ENCODE measurements at places on chromosomes 7 and 10.
A peak's percentile ranks its signal among the peaks of the same experiment; 100 is the strongest.

DNA sequence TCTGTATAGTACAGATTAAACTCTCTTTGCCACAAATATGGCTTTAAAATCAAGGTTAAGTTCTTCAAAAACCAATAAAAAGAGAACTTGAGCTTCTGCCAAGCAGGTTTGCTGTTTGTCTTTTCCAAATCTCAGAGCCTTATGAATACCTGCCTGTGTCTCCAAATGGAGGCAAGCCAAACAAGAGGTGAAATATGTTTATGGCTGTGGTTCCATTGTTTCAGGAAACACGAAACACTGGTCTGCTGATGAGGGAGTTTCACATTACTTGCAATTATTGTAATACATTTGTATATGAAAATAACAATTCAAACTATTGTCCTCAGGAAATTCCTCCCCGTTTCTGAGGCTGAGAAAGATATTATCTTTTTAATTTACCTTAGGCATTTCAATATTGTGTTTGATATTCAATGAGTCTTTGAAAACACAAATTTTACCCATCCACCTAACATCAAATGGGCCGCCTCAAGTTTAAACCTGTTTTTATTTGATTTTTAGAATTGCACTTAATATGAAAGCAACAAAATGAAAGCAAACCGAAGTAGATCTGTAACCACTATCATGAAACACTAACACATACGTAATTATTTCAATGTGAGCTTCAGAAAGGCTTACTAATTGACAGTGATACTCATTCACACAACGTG, 359.3 kb downstream of the HGF start:
- no peak for DNase-seq

- no peak for DNase-seq
Measured at GRCh38 chr7:8236780-8237407, 25.1 kb downstream of the ICA1 start.

- DNase-seq: peak; percentile 32
Measured at GRCh38 chr7:38893061-38893460, 15.9 kb downstream of the VPS41 start.

- no peak for DNase-seq
Measured at GRCh38 chr7:24119852-24120251, 164.1 kb upstream of the NPY start.

DNA sequence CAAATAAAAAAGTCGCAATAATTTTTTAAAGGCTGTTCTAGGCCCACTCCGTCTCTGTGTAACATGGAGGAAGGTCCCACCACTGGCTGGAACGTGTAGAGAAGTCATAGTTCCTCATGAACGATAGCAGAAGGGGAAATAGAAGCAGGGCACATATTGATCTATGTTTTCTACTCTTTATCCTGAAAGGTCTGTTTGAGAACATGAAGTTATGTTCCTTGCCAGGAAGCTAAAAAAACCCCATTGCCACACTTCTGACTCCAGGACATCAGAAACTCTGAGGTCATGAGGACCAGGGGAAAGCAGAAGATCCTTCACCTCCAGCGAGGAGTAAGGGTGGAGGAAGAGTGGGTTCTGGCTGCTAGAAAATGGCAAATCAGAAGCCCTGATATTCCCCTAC, 10.8 kb downstream of the ANKRD22 start:
- no peak for DNase-seq

DNA sequence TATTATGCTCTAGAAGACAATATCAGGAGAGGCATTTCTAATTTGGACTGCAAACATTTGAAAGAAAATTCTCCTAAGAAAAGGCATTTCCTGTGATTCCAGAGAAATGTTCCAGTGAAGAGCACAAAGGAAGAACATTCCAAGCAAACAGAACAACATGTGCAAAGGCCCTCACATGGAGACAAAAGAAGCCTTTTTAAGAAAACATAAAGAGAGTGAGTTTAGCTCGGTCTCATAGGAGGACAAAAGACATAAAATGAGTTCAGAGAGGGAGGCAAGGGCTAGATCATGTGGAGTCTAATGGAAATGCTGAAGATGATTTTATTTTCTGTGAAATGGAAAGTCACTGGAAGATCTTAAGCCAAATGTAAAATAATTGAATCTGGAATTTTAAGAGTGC, 269.8 kb upstream of the HGF start:
- DNase-seq: peak; percentile 4

DNA sequence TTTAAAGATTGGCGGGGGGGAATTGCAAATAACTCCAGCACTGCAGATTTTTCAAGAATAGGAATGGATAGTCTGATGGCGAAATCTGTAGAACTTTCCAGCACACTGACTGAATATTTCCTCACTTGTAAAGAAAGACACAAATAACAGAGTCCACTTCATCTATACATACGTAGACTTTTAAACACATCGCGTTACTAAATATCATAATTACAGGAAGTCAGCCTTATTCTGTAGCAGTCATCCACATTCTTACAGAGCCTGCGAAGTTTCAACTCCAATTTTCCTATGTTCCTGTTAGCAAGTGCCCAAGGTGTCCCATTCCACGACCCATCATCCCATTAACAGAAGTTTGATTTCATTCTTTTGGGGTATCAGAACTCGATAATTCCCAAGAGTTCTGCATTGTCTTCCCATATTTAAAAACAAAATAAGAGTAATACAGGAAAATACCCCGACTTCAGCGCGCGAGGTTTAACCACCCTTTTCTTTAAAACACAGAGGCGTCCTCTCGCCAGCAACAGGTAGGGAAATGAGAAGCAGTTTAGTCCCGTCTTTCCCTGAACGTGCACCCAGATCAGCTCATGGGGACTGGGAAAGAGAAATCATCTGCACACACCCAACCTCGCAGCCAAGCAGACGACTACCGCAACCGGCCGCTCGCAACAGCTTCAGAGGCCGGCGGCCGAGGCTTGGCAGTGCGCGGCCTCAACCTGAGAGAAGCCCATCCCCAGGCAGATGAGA, 880 bp downstream of the HERC4 start:
- peak; percentile 36 for DNase-seq

DNA sequence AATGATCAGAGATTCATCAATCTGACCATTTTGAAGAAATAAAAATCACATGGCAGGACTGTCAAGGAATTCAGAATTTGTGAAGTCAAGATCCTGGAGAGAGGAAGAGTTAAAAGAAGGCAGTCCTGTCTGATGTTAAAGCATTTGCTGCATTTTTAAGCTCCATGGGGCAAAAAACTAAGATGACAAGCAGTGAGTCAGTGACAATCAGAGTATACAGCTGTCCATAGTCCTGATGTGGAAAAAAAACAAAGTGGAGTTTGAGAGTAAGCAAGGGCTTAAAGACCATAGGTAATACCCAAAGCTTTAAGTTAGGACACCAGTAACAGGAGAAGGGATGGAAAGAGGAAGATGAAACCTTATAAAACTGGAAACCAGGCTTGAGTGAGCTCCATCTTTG, 412.7 kb upstream of the ANKRD30A start:
- DNase-seq: no peak

DNA sequence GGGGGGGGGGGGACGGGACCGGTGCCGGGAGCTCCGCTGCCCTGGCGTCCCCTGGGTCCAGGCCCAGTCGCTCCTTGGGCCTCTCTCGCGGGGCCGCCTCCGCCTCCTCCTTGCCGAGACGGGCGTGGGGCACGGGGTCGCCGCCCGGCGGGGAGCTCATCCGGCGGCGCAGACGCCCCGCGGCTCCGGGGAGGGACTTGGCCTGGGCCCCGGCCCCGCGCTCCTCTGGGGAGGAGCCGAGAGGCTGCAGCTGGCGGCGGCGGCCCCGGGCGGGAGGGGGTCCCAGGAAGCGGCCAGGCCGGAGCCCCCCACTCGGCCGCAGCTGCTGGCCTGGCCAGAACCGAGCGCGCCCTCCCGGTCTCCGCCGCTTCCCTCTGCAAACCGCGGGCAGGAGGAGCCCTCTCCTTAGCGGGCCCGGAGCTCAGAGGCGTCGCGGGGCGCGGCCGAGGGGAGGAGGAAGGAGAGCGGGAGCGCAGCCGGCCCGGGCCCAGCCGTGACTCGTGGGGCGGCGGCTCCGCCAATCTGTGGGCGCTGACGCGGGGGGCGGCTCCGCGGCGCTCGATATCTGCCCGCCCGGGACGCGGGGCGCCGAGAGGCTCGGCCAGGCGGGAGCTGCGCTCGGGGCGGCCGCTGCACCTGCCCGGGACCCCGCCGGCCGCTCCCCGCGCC, at the start of gene FAM20C:
FAM20C (plus strand) TSS at position 591 of the 669 bp plus-strand sequence. CDS start 629 bp downstream, outside the sequence.
- peak; percentile 79 for DNase-seq

DNA sequence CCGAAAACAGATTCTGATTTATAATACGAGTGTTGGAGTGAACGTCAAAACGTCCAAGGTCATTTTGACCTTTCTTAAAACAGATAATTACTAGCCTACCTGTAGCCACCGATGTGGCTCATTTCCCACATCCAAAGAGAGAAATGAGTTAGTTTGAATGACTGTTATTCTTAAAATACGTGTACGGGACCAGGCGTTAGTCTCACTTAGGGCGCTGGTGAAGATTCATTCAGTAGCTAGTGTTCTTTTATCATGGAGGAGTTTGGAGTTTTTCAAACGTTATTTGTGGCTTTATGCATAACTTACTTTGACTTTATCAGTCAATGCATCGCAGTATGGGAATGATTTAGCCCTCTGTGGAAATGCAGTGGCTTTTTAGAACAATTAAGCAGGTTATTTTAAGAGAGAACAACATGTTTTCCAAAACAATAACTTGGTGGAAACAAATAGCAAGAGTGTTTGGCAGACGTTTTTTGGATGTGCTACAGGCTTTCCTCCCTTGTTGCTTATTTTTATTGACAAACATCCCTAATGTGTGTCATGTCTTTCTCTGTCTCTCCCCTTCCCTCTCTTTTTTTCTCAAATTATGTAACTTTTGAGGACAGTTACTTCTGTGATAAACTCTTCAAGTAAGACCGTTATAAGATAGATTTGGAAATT, 1.6 kb downstream of the BICC1 start:
- peak; percentile 28 for DNase-seq

DNA sequence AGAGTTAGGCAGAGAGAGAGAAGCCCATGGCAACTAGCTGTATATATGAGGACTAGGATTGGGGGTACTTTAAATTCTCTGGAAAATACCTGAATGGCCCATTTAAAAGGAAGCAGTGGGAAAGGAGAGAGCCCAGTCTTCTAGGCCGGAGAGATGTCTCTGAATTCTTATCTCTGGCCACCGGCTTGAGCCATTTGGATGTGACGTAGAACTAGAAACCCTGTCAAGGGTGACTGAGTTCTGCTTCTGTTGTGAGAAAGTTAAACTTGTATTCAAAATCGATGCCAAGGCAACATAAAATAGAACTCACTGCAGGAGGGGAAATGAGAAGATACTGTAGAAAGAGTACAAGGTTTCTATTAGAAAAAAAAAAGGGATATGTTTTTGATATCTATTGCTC, 6.3 kb upstream of the GSTK1 start:
- no peak for DNase-seq

GRCh38 chr7:4202954-4203353, 479.1 kb upstream of the FOXK1 start:
- no peak for DNase-seq

DNA sequence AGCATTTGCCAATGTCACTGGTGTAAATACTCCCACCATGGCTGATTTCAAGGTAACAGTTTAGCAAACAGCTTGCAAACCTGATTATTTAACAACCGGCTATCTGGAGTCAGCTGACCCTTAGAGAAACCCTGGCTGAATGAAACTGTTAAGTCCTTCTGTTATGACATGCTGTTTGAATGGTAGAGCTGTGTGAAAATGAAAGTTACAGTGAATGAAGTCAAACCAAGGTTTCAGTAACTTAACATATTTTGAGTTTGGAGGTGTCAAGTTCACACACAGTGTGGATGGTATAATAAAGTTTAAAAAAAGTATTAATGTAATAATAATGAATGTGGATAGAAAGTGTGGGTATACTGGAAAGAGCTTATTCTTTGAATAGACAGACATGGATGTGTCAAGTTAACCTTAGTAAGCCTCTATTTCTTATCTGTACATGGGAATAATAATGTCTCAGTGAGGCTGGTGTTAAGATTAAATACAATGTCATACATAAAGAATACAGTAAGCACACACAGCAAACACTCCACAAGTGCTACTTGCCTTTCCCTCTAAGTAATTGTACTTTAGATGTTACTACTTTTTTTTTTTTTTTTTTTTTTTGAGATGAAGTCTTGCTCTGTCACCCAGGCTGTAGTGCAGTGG, 150.4 kb downstream of the TAX1BP1 start:
- no peak for DNase-seq

- DNase-seq: peak; percentile 23
Measured at GRCh38 chr7:12422554-12423320, 19.1 kb upstream of the VWDE start.

- DNase-seq: no peak
Measured at GRCh38 chr10:74754381-74754821, 72.0 kb upstream of the KAT6B start.

DNA sequence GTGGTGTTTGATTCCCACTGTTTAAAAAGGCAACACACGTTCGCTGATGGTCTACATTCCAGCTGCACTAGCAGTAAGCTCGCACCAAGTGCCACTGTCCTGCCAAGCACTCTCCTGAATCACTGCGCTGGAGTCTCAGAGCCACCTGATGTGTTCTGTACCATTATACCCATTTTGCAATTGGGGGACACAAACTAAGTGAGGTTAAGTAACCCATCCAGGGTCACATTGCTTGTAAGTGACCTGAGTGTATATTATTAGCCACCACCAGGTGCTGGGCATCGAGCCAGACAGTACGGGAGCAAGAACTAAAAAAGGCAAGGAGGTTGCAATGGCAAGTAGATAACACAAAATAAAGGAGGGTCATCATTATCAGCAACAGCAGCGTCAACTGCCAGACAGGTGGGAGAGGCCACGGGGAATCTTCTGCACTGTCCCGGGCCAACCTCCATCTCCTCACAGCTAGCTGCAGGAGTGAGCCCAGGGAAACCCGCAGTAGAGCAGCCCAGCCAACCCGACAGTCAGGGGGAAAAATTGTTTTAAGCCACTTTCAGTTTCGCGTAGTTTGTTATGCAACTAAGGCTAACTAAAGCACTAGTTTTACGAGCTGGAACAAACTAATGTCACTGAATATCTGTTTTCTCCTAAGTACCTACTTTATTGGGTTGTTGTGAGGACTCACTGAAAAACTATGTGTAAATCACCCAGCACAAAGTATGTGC, 712 bp upstream of the CPVL start:
- peak; percentile 13 for DNase-seq

GRCh38 chr7:142030848-142031247, 35.2 kb downstream of the MGAM start:
- no peak for DNase-seq

GRCh38 chr7:7673240-7673550, 32.6 kb downstream of the UMAD1 start:
- DNase-seq: no peak

- no peak for DNase-seq
Measured at GRCh38 chr7:27603813-27604212, 58.9 kb downstream of the HIBADH start.

DNA sequence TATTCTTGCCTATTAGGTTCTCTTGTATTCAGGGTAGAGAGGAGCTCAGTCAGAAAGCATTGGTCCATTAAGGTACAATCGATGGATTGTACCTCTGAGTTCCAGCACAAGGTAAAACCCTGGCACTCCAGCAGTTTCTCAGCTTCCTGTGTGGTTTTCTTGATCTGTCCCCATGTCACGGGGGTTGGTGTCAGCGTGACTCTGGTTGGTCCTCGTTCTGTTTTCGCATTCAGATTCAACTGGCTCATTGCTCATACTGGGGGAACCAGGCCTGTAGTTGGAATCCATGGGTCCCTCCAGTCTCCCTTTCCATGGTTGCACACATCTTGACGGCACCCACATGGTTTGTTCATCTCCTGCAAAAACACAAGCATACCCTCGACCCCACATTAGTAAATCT, 32.7 kb upstream of the RASGEF1A start:
- DNase-seq: no peak

GRCh38 chr10:50417886-50418830, 166.8 kb upstream of the ASAH2 start:
- peak; percentile 94 for DNase-seq

Measured in EL (cell line).